ENCODE measurements at places on chromosomes 2 and 18.
A peak's percentile ranks its signal among the peaks of the same experiment; 100 is the strongest.

DNA sequence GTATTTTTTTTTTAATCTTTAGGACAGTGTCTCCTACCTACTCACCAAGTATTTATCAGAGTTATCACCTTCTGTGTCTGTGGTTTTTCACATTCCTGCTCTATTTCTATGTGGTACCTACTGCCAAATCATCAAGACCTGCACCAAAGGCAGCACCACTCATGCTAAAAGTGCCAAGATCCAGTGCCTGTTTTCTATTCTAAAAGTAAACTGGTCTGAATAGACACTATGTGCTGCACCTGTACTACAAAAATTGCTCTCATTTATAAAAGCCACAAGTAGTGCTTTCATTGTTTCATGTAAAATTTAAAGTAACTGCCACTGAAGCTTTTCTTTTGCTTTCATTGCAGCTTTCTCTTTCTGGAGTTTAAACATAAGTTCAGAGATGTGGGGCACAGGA lies 103.9 kb upstream of the GULP1 start:
- no peak for DNase-seq

GRCh38 chr2:214328941-214329340 lies 81.9 kb upstream of the VWC2L start:
- DNase-seq = no peak

DNA sequence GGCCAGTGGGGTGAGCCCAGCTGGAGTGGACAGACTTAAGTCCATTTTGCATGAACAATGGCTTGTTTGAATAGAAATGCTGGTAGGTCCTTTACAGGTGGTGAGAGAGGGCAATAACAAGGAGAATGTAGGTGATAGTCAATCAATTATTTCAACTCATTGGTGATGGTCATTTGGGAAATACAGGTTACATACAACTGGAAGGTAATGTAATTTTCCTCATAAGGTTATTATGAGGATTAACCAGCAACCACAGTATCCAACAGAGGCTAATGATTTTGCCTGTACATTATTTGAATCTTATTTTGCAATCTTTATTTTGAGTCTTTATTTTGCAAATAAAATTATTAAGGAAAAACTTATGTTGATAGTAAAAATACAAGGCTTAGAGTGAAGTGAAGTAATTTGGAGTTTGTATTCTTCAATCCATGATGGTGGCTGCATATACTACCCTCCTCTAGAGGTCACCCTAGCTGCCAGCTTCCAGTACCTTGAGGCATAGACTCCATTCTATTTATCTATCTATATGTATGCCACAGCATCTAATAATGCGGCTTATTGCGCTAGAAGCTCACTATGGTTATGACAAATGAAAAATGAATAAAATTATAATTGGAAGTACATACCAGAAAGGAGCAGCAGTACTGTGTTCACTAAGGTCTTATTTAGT lies 20.5 kb upstream of the HNMT start:
- no peak for DNase-seq

GRCh38 chr18:59061914-59062642 lies 77.6 kb upstream of the SEC11C start:
- DNase-seq = no peak

DNA sequence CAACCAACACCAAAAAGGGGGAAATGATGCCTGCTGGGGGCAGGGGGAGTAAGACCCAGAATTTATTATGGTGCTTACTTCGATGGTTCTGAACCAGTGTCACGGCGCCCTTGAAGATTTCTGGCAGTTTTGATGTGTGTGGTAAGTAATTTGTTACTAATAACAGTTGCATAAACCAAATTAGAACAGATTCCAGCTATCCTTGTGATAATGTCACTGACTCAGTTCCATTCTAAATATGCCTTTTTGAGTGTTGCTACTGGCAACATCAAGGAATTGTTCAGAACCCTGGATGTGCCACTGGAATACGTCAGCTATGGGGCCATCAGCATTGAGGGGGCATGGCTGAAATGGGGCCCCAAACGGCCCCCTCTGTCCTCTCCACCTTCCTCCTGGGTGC lies 11.6 kb downstream of the SAG start:
- no peak for DNase-seq

DNA sequence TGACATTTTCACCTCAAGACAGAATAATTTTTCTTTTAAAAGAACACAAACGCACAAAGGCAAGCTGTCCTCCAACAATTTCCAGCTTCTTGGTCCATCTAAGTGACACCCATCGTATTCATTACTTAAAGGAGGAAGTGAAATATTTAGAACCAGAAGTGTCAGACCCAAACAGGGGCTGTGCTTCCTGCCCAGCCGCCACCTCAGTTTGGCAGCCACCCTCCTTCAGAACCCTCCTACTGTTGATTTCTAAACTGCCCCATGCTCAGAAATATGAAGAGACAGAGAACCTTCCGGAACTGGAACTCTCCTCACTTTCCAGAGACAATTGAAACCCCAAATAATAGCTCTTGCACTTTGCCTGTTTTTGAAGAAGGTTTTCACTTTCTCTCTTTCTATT lies 734.8 kb upstream of the SALL3 start:
- no peak for DNase-seq

DNA sequence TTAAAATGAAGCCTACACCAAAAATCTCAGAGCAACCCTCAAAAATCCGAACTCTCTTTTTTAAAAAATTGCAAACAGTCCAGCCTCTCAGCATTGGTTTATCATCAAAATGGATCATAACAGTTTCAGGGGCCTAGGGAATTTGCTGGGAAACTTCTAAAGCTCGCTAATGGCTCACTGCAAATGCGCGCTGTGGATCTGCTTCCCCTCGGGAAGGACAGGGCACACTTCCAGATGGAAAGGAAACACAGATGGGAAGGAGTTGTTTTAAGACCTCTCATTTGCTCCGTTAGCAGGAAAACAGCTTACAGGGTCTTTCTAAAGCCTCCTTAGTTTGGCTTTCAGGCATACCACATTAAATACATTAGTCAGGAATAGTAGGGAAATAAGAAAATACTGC lies 27.2 kb downstream of the FECH start:
- no peak for DNase-seq

- no peak for DNase-seq
These were observed 310.3 kb downstream of the NOL4 start for GRCh38 chr18:33914399-33914798.

DNA sequence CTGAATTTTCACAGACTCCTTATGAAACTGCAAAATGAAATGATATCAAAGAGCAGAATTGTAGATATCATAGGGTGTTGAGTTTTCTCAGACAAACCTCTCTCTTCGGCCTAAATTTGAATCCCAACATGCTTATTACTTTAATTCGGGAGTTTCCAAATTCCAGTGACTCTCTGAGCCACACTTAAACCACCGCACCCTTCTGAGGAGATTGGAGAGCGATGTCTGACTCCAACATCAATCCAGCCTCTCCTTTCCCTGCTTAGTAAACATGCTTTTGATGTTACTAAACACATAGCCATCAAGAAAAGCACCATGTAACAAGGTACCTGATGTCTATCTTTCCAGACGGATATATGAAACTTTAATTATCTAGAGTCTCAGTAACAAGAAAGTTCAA lies 103.1 kb upstream of the ARHGAP28 start:
- no peak for DNase-seq

GRCh38 chr2:119481501-119482455 lies 42.5 kb downstream of the SCTR start:
- no peak for DNase-seq

DNA sequence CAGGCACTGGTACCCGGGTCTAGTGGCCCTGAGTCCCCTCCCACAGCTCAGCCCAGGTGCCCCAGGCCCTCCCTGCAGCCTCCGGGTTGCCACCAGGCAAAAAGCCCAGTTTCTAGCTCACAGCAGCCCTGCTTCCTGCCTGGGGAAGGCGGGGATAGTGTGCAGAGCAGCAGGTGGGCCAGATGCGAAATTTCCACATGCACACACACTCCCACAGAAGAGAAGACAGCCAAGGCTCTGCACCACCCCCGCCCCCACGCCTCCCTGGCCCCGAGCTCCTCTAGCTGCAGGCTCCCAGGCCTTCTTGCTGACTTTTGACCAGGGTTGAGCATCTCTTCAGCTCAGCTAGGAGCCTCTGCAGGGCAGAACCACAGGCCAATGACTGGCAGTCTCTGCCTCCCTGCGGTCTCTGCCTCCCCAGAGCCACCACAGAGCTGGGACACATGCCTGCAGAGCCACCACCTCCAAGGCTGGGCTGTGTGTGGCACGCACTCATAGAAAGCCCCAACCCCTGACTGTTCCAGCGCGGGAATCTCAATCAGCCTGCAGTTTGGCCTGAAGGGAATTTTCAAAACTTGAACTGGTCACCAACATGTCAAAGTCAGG lies 7.2 kb downstream of the SLC66A2 start:
- DNase-seq = peak; percentile 75

DNA sequence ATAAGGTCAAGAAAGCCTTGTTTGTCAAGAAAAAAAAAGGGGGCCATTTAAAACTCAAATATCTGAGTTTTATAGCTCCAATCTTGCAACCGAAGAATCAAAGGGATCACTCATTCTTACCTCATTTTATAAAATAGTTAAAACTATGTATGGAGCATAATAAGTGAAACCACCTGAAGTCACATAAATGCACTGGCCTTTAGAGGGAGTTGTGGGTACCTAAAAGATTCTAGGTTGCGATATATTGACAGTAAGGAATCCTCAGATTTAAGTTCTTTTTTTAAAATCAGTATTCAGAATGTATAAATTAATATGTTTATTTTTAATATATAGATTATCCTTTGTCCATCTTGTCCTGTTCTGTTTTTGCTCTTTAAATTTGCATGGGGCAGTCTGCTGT lies 3.4 kb downstream of the ARHGAP28 start:
- DNase-seq = no peak

DNA sequence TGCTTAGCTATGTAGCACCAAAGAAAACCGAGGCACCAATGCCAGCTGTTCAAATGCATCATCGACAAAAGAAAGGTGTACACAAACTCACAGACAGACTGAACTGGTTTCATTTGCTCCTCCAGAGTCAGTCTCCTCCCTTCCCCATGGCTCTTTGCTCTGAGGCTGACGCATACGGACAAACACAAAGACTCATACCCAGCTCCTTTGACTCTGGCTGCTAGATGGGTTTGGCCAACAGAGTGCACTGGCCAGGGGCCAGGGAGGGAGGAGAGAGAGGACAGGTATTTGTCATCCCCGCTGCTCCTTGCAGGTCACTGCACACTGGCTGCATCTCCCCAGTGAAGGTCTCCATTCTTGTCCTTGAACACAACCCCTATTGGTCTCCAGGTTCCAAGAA lies 40.7 kb downstream of the DNER start:
- DNase-seq = no peak

DNA sequence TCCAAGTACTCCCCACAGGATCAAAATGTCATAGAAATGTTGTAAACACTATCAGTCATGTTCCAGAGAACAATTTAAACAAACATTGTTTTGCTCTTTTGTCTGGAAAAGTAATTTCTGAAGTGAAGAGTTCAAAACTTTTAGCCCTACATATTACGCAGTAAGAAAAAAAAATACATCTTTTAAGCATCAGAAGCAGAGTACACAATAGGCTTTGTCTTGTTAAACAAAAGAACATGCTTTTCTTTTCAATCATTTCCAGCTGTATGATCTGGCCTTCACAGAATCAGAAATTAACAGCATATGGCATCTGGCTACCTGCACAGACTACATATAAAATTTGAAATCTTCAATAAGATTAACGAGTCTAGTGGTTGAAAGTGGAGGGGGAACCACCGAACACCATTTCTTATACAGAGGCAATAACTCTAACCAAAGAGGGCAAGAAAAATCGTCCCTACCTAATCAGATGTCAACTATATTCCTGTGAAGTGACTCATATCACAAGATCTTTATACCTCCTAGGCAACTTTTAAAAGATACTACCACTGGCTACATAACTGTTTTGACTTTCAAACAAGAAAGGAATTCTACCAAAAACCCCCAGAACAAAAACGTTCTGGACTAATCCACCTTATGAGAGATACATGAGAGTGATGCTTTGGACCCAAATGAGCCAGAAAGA lies 149.3 kb downstream of the EXOC6B start:
- DNase-seq = no peak
